ENCODE measurements at places on chromosomes 2 and 18.

- no peak for DNase-seq
Measured at GRCh38 chr2:229422063-229422462, 151.0 kb upstream of the PID1 start.

DNA sequence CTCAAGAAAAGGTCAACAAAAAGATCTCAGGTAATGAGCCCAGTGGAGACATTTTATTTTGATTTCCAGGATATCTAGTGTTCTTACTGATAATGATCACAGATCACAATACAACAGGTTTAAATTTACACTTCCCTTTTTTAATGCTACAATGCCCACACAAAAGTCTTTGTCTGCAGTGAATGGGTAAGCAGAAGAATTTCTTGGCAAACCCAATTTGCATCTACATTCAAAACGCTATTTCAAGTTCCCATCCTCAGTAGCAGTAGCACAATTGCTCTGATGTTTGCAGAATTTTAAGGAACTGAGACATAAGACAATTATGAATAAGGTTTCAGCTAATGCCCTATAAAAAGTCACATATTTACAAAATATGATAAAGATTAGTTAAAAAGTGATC lies 929.4 kb upstream of the PIK3C3 start:
- DNase-seq, result no peak

- no peak for DNase-seq
Measured at GRCh38 chr2:65992198-65992554, 442.7 kb upstream of the MEIS1 start.

DNA sequence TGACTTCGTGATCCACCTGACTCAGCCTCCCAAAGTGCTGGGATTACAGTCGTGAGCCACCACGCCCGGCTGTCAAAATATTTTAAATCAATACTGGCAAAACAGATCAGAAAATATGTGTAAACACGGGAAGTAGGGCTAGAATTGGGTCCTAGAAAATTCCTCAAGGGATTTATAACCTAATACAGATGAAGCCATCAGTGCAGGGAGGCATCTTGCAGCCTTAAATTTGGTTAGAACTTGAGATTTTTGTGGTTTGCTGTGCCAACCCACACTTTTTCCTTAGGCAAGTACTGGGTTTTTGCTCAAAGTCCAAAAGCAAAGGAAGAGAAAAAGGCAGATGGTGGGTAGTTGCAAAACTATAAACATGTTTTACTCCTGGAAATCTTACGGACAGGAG lies 33.7 kb upstream of the NFE2L2 start:
- DNase-seq, result no peak

- no peak for DNase-seq
Measured at GRCh38 chr2:26387189-26387588, 14.5 kb upstream of the DRC1 start.

- DNase-seq, result no peak
Measured at GRCh38 chr18:50687491-50687890, 127.6 kb downstream of the MAPK4 start.

GRCh38 chr2:230068651-230069055 lies at the start of gene SLC16A14:
TSS of gene SLC16A14 (minus strand) at chr2:230068924. CDS start at chr2:230059352, 9,572 bp downstream.
- DNase-seq, result peak; percentile 17

DNA sequence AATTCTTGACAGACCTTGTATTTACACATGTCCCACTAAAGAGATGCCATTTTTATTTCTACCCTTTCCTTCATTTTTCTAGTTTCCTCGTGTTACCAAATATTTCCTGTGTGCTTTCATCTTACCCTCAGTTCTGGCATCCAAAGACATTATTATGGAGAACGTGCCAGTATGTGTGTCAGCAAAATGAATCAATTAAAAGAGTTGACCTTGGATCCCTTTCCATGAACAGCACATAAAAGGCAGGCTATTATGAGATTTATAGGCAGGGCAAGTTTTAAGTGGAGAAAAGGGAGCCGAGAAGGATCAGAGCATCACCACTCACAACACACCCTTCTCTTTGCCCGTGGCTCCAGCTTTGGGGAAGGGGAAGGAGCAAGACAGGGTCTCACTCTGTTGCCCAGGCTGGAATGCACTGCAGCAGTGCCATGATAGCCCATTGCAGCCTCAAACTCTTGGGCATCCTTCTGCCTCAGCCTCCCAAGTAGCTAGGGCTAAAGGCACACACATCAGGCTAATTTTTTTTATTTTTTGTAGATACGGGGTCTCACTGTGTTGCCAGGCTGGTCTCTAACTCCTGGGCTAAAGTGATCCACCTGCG lies 149.9 kb downstream of the GFPT1 start:
- no peak for DNase-seq

- no peak for DNase-seq
Measured at GRCh38 chr2:189179570-189179950, at the start of gene COL5A2. TSS of gene COL5A2 (minus strand) at chr2:189179761. CDS start at chr2:189179604, 157 bp downstream.

DNA sequence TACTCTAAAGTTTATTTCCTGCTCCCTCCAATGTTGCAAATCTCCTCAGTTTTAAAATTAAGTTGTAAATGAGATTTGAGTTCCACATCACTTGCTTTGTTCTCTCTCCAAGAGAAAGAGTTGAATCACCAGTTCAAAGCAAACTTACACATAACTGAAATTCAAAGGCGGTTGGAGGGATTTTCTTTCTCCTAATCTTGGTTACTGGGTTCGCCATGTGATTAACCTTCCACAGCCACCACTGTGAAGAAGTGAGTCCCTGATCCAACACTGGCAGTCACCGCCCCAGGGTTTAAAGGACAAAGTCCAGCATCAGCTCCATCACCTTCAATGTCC lies 247.1 kb downstream of the MYCN start:
- no peak for DNase-seq

- DNase-seq, result peak; percentile 77
Measured at GRCh38 chr2:120858361-120859106, 122.9 kb downstream of the GLI2 start.

GRCh38 chr2:199798831-199799580 lies 52.0 kb downstream of the FTCDNL1 start:
- DNase-seq, result peak; percentile 39

DNA sequence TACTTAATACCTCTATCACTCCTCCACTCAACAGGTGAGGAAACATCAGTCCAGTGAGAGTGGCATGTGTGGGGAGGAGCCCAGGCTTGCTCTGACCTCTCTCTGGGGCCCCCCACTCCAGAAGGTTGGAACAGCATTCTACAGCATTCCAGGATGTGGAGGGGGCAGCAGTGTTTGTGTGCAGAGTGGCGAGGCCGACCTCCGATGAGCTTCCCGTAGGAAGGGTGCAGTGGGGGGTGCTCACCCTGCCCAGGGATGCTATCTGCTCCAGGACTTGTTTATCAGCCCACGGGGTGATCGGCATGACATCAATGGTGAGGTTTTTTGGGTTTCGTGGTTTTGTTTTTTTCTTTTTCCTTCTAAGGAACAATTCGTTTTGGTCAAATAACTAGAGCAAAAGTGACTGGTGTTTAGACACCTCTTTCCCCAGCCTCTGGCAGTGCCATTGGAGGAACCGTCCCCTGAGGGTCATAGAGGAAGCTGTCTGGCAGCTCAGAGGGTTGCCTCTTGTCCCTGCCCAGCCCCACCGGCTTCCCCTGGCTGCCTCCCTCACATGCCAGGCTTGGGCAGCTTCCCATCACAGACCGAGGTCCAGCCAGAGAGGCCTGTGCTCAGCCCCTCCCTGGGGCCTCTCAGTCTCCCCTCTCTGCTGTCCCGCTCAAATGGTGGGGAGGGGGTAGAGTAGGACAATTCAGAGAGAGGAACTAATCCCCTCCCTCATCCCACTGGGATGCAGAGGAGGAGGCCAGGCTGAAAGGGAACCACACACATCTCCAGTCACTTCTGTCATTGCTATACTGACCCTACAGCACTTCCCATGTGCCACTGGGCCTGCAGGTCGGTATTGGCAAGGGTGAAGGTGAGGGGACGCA lies 96.5 kb downstream of the ZFP36L2 start:
- peak; percentile 85 for DNase-seq

DNA sequence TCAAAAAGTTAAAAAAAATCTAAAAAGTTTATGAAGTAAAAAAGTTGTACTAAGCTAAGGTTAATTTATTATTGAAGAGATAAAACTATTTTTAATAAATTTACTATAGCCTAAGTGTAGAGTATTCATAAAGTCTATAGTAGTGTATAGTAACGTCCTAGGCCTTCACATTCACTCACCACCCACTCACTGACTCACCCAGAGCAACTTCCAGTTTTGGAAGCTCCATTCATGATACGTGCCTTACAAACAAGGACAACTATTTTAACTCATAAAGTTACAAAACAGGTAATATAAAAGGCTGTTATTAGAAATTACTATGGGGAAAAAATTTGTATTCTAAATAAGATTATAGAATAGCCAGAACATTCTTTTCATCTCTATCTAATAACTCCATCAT lies 158.9 kb upstream of the FN1 start:
- DNase-seq, result no peak

- DNase-seq, result no peak
Measured at GRCh38 chr2:198127627-198128026, 323.2 kb downstream of the PLCL1 start.

GRCh38 chr2:210460322-210461227 lies 16.0 kb downstream of the LANCL1 start:
- DNase-seq, result peak; percentile 44

DNA sequence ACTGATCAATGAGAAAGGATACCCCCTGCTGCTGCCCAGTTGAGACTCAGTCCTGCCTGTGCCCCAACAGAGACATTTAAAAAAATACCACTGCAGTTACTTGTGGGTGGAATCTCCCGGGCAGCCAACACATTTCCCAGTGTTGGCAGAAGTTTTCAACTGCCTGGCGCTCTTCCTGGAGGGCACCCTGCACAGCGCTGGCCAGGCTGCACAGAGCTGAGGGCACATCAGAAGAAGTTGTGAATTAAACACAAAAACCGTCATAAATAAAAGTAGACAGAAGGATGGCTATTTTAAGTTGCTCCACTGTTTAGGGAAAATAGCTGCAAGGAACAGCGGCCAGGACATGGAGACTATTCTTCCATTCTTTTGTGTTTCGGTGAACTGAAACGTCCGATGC lies 110.2 kb upstream of the THOC1 start:
- DNase-seq, result peak; percentile 44

DNA sequence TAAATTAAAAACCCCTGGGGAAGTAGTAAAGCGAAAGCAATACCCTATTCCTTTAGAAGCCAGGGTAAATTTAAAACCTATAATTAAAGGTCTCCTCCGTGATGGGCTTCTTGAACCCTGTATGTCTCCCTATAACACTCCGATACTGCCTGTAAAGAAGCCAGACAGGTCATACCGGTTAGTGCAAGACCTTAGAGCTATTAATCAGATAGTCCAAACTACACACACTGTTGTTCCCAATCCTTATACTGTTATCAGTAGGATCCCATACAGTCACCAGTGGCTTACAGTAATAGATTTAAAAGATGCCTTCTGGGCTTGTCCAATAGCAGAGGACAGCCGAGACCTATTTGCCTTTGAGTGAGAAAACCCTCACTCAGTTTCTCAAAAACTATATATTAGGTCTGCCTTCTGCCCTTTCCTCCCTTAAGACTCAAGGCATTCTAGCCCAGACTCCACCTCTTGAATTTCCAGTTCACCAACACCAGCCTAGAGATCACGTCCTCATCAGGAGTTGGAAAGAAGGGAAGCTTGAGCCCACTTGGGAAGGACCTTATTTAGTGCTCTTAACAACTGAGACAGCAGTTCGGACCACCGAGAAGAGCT lies 12.4 kb upstream of the SAP130 start:
- DNase-seq, result no peak

- no peak for DNase-seq
Measured at GRCh38 chr2:112187805-112188596, 49.8 kb downstream of the FBLN7 start.

DNA sequence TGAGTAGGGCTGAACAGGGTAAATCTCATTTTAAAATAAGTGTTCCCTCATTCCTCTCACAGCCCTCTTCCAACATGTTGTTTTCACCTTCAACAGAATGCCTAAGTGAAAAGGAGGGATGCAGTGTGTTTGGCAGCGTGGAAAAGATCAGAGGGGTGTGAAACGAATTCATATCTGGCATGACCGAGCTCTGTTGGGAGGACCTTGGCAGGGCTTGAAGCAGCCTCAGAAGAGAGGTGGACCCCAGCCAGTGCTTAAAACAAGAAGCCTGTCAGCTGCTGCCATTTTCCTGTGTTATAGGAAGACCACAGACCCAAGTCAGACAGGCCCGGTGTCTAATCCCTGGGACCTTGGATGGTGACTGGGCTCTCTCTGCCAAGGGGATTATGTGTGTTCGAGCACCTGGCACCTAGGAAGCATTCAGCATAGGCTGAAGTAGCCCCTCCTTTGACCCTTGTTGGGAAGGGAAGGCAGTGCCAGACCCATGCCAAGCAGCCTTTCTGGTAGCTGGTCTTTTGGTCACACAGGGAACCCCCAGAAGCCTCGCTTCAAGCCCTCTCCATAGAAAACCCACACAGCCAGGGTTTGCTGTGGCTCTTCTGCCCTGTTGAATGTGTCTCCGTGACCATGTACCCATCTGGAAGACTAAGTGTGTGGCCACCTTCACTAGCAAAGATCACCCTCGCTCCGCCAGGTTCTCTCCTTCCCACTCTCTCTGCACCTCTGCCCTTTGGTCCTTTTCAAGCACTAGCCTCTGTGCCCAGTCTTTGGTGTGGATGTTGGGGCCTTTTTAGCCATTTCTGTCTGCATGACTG lies 87.5 kb upstream of the ST3GAL5 start:
- DNase-seq, result no peak

DNA sequence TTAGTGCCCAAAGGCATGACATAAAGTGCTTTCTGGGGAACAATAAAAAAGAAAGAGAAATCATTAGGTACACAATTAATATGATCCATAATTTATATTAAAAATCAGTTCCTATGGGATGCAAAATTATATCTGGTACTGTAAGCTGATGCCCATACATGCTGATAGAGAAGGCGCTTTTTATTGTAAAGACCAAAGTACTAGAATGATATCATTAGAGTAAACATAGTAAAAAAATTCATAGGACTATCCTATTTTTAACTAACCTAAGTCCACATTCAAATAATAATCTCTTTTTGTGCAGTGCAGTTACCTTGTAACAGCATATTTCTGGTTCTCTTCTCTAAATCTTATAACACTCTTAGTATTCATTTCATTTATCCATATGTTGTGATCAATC lies 252.2 kb downstream of the ASXL3 start:
- DNase-seq, result no peak

DNA sequence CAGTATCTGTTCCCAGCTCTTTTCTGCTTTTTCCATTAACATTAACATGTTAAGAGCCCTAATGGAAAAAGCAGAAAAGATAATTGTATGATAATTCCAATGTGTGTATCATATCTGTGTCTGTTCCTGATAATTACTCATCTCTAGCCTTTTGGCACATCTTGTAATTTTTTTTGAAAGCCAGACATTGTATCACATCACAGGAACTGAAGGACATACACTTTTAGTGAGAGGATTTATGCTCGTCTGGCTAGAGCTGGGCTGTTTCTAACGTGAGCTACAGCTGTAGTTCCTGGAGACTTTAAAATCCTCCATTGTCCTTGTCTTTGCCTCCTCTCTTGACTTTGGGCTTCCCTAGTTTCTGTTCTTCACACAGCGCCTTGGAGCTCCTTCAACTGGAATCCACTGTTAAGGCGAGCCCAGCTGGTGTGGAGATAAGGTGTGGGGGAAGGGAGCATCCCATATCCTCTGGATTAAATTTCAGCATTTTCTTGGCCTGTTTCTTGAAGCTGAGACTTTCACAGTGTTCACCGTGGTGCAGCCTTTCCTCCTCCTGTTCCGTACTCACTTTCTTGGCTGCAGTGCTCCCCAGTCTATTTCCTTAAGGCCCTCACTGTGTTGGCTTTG lies 211.5 kb downstream of the GALR1 start:
- no peak for DNase-seq

Measured in posterior cingulate gyrus (tissue), 11 donors.